ENCODE measurements at places on chromosomes 1 and 21.

DNA sequence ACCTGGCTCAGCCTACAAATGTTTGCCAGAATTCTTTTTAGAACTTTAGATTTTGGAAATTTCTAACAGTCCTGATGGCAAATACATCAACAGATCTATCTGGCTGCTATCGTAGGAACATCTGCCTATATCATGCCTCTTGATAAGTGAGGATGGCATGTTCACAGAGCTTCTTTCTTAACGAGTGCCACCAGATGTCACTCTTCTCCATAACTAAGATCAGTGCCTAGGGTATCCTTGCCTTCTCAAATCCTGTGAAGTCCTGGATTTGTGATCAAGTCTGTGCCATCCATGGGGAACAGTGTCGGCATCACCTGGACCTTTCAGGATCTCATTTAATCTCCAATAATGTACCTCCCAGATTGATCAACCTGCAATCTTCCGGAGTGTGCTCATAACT lies 36.5 kb upstream of the CD5L start:
- peak; percentile 55 for DNase-seq

GRCh38 chr1:207405814-207406213 lies 48.3 kb upstream of the CR2 start:
- DNase-seq: no peak

- no peak for DNase-seq
Observed at GRCh38 chr1:87388411-87388810, 59.7 kb downstream of the LMO4 start.

DNA sequence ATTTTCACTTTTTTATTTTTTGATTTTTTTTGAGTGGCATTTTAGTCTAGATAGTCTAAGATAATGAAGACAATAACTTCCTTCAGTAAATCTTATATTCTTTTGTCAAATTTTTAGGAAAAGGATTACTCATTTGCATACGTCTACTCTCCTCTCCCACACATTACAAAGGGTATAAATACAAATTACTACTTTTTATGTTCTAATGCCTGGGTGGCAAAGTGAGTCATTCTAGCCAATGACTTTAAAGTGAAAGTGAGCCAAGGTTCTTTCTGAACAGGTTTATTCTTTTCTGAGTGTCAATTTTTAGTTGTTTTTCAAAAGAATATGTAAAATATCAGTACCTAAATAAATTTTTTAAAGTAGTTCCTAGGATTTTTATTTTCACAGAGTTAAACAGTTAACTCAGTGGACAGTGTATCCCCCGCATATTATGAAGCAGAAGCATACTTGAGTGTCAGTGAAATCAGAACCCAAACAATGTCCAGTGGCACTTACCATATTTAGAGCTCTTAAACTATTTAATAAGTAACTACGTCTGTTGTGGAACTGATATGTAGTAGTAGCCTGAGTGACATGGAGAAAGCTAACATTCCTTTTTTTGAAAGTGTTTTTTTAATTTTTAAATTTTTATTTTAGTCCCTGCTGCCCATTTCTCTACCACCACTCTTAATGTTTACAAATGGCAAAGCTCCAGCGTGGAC lies 141.7 kb downstream of the PHTF1 start:
- no peak for DNase-seq

- DNase-seq: no peak
Observed at GRCh38 chr1:78664763-78665162, 15.1 kb downstream of the IFI44 start.

- no peak for DNase-seq
Observed at GRCh38 chr1:109188781-109189180, 24.9 kb upstream of the SARS1 start.

DNA sequence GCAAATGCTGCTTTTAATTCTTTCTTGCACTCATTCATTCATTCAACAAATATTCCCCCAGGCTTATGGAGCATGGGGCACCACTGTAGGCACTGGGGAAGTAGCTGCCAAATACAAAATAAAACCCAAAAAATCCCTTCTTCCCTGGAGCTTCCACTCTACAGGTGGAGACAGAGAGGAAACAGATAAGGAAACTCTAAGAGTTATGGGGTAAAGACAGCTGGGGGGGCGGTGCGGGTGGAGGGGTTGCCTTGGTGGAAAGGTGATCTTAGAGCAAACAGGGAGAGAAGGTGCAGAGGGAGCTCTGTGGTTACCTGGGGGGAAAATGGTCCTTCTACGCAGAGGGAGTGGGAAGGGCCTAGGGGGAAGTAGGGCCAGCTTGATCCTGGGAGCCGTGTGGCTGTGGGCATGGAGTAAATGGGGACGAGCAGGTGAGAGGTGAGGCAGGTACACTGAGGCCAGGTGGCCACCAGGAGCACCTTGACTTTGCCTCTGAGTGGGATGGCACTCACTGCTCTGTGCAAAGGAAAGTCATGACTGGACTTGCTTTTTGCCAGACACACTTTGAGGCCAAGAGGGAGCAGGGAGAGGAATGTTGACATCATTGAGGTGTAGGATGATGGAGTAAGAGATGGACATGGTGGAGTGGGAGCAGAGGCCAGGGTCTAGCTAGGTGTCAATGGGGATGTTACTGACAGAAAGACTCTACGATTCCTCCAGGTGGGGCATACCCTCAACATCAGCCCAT lies 152.0 kb downstream of the ETS2 start:
- no peak for DNase-seq

DNA sequence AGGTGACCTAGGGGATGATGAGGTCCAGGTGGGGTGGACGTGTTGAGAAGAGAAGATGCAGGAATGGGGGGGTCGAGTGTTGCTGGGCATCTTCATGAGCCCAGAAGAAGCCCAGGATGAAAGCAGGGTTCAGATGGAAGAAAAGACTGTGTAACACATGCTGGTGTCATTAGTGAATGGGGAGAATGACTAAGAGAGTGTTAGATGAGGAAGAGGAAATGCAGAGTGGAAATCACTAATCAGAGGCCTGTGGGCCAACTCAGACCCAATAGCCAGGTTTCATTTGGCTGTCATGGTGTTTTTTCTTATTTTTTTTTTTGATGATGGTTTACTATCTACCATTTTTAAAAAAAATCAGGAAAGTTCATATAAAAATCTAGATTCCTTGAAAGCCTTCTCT lies 180.8 kb upstream of the CAMK1G start:
- DNase-seq: no peak

DNA sequence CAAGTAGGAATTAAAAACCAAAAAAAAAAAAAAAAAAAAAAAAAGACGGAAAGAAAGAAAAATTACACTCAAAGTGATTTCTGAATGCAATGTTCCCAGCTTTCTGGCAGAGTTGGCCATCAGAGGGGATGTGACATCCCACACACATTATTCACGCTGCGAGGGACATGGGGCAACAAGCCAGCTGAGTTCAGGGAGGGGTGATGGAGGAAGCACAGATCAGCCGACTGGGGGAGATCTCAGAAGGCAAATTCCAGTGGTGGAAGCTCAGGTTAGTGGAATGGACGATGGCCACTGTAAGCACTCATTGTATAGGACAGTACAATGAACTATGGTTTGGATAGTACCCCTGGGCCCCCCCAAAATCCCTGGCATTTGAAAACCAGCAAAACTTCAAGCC lies 311.9 kb downstream of the PCP4 start:
- DNase-seq: no peak
